CD4-positive, alpha-beta T cell treated with Interleukin-2 at 100 ng/mL for 4 hours (primary cell): ENCODE measurements at places on chromosomes 13 and 19.
A peak's percentile ranks its signal among the peaks of the same experiment; 100 is the strongest.

DNA sequence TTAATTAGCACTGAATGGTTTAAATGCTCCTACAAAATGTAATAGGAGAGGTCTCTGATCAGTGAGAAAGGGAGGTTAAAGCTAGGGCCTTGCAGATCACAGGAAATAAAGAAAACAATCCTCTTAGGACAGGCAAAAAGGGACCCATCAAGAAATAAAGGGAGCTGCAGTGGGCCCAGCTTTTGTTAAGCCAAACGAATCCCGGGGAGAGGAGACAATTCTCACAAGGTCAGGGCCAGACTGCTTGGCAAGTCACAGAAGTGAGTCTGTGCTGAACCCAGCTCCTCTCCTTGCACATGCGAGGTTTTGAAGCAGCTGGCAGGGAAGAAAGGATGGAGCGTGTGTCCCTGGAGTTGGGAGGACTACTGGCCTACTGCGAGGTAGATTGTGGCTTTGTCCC, 285.8 kb downstream of the COG6 start:
- no peak for DNase-seq

DNA sequence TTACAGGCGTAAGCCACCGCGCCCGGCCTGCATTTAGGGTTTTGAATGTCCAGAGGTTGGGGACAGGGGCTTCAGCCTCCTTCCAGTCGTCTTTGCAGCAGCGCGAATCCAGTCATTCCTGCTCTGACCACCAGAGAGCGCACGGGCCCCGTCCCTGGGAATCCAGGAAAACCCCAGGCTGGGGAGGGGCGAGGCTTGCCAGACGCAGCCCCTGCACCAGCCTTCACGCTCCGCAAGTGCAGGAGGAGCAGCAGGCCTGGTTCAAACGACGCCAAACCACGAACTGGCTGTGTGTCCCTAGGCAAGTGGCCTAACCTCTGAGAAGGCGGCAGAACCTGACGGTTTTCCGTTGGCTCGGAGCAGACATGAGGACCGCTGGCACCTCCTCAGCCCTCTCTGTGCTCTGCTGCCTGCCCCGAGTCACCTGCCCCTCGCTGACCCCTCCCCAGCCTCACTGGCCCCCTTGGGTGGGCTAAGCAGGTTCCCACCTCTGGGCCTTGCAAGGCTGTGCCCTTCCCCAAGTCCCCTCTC, 2.0 kb upstream of the RNF126 start:
- DNase-seq: peak; percentile 85

DNA sequence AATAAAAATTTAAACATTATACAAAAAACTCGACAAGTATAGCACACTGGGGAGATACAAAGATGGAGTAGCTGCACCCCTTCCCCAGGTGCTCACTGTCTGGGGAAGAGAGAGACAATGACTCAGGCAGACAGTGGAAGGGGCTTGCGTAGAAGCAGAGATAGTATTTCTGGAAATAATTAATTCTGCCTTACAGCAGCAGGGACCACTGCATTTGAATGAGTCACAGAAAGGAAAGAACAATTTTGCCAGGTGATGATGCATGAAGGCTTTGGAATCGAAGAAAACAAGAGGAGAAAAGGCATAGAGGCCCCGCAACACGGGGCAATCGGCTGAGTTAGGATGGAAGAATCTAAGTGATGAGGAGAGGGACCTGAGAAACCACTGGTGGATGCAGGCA, 447.4 kb downstream of the EFNB2 start:
- no peak for DNase-seq

- no peak for DNase-seq
Measured at GRCh38 chr13:91399189-91400062, 1.0 kb downstream of the GPC5 start.

DNA sequence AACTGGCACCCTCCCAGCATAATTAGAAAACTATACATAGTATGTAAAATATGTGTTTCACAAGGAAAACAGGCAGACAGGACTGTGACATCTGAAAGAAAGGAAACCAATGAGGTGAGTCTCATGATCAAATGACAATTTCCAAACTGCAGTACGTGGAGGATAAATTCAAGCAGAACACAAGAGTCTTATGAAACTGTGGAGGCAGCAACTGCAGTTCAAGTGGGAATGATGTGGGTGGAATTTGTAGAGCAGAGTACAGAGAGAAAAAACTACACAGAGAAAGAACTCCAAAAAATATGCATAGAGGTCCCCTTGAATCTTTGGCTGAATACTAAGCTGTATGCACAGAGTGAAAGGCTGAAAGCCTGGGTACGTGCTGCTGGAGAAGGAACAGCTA, 9.7 kb downstream of the SIGLEC6 start:
- no peak for DNase-seq

GRCh38 chr13:25494698-25495411, 123.1 kb downstream of the ATP8A2 start:
- no peak for DNase-seq

DNA sequence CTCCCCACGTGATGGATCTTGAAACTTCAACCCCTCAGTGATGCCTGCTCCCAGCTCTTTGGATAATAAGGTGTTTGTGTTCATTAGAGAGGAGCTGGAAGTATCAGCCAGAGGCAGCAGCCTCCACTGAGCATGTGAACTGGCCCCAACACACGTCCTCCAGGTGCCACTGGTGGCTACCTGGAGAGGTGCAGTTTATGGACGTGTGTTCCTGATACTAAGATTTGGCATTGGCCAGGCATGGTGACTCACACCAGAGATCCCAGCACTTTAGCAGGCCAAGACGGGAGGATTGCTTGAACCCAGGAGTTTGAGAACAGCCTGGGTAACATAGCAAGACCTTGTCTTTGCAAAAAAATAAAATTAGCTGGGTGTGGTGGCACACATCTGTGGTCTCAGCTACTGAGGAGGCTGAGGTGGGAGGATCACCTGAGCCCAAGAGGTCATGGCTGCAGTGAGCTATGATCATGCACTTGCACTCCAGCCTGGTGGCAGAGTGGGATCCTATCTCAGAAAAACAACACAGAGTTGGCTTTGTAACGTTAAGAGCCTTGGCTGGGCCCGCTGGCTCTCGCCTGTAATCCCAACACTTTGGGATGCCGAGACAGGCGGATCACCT, 34.4 kb downstream of the SLC25A42 start:
- no peak for DNase-seq

DNA sequence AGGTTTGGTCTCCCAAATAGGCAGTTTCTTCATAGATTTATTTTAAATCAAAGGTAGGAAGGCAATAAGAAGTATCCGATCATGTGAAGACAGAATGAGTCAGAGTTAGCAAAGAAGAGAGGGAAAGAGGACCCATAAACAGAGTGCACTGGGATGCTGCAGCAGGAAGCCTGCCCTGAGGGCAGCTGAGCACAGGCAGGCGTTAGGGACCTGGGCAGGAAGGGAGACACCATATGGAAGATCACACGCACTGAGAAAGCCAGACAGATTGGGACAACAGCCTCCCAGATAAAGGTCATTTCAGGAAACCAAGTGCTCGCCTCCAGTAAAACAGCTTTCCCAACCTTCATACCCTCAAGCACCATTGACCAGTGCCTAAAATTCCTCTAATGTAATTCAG, 598.0 kb downstream of the EFNB2 start:
- no peak for DNase-seq

DNA sequence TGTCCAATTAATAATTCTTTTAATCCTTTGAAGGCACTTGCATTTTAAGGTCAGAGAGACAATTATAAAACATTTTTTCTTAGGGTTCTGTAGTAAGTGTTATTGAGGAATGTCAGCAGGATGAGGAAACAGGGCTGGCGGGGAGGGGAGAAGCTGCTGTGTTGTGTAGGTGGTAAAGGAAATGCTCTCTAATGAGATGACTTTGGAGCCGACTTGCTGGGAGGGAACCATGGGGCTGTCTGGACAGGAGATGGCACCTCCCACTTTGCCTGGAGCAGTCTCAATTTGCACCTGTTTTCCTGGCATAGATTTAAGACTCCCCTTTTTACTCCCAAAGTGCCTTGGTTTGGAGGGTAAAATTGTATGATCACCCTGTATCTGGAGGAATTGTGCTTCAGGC, 230.4 kb downstream of the ATP8A2 start:
- DNase-seq: no peak

DNA sequence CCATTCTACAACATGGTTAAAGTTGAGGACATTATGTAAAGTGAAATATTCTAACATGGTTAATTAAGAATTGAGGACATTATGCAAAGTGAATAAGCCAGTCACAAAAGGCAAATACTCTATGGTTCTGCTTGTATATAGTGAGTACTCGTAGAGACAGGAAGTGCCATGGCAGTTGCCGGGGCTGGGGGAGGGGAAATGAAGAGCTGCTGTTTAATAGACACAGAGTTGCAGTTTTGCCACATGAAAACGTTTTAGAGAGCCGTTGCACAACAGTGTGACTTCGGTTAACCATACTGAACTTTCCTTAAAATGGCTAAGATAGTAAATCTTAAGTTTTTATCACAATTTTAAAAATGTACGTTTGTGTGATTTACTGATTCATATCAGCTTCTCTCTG, 176.9 kb downstream of the SHISA2 start:
- peak; percentile 55 for DNase-seq

DNA sequence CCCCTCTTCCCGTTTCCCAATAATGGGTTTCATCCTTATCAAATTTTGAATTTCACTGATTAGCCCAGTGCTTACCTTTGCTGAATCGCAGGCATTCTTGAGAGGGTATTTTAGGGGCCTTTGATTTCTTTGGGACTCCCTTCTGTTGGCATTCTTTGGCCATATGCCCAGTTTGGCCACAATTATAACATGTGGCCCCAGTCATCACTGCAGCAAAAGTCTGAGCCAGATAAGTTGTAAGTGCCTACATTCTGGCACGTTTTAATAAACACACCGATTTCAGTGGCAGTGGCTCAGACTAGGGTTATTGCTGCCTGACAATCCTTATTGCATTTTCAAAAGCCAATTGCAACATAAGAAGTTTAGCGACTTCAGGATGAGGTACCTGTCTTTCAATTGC, 41.4 kb downstream of the ZNF726 start:
- no peak for DNase-seq

DNA sequence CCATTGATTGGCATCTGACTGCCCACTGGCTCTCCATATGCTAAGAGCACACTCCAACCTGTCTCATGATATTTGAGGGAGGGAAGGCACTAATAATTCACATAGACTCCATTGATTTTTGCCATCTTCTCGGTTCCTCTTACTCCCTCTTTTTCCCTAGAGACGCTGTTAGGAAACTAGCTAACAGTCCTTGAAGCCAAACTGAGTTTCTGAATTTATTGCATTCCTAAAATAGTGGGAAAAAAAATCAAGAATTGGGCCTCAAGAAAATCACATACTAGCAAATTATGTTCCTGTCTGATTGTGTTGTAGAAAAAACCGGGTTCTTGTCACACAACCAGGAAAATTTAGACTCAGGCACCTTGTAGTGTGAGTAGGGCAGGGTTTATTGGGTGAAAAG, 86.4 kb upstream of the SLC7A1 start:
- DNase-seq: no peak

- DNase-seq: no peak
Measured at GRCh38 chr19:44648631-44649251, 5.0 kb downstream of the PVR start.

DNA sequence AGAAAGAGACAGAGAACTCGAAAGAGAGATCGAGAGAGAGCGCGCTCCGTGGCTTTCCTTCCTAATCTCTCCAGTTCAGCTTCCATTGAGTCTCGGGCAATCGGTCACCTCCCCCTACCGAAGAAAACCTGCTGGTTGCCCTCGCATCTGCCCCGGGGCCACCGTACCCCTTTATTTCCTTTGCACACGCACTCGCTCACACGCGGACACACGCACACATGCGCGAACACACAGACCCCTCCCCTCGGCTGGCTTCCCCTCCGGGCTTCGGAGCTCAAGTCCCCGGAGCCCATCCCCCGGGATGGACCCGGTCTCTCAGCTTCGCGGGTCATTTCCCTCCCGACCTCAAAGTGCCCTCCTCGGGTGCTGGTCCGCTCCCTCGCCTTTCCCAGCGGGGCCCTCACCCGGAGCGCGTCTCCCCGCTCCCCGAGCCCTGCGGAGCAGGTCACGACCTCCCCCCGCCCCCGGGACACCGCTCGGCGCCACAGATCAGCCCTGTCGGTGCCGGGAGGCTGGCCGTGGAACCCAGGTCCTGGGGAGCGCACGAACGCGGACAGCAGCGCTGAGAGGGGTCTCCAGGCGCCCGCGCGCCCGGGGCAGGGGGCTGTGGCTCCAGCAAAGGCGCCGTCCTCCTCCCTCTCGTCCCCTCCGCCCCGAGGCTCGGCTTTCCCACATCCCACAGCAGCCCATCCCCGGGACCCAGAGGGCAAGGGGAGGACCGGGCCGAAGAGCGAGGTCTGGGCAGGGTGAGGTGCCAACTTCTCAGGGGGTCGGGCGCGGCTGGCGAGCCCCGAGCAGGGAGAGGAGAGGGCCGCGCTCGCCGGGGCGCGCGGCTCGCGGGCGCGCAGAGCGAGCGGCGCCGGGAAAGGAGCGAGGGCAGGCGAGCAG, 1.8 kb downstream of the DACH1 start:
- DNase-seq: no peak

DNA sequence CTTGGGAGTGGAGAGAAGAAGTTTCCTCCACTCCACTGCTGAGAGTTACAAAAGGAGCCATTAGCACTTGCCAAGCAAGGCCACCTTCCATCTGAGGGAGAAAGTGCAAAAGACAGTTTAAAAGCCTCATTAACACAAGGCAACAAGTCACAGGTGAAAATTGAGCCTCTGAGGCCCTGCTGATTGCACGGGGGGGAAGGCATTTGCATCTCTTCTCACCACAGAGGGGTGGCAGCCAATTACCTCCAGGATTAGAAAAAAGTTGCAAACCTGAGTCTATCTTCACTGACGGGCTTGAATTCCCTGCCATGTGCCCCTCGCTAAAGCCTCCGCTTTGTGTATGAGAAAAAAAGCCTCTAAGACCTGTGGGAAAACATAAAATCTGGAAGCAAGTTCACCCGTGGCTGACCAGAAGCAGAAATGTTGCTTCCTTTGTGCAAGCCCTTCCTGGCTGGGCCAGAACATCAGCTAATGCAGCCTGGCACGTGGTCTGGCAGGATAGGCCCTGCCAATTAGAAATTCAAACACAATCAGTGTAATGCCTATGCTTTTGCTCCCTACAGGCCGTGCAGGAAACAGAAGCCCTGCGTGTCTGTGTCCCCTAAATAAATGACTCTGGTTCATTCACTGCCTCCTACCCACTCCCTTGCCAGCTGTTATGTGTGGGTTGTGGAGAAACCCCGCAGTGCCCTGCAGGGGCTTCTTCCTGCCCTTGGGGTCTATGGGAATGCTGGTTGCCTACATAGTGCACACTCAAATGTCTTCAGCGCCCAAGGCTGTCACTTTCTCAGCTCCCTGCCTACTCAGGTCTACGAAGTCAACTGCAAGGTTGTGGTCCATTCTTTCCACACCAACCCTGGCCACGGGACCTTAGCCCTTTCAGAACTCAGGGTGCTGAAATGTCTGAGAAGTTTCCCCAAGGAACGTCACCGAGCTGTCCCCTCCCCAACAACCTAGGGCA, 150.2 kb downstream of the UQCRFS1 start:
- DNase-seq: no peak

GRCh38 chr13:88162076-88162702, 491.0 kb downstream of the SLITRK5 start:
- no peak for DNase-seq
